ENCODE measurements at places on chromosomes 16 and 17.

DNA sequence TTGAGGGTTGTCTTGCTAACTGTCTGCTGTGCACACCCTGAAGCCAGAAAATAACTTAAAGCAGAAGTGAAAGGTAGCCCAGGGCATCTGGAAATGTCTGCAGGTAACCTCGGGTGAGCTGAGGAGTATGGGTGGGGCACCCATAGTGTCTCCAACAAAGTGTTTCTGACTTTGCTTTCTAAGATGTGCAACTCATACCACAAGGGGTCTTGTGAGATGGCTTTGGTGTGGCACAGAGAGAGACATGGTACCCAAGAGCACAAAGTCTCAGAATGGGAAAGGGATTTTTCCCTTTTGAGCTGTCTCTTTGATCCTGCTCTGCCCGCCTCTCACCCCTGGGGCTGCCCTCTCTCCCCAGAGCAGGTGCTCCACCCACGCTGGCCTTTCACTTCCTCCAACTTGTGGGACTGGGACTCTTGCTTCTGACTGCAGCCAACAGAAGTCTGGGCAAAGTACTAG is 6.9 kb downstream of the CHD9 start:
- no peak for ATAC-seq

DNA sequence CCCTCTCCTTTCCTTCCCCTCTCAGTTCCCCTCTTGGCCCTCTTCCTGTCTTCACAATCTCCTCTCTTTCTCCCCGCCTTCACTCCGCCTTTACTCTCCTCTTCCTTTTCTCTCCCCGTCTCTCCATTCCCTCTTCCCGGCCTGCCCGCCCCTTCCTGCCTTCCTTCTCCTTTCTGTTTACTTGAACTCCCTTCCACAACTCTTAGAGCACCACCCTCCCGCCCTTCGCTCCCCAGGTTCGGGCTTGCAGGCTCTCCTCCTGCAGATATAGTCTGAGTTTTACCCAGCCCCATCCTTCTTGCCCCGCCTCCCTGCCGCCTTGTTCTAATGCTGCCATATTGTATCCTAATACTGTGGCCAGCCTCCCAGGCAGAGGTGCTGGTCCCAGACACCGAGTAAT is 201.5 kb upstream of the N4BP1 start:
- no peak for ATAC-seq

GRCh38 chr16:4306470-4307214 is 9.2 kb upstream of the GLIS2 start:
- ATAC-seq = no peak

DNA sequence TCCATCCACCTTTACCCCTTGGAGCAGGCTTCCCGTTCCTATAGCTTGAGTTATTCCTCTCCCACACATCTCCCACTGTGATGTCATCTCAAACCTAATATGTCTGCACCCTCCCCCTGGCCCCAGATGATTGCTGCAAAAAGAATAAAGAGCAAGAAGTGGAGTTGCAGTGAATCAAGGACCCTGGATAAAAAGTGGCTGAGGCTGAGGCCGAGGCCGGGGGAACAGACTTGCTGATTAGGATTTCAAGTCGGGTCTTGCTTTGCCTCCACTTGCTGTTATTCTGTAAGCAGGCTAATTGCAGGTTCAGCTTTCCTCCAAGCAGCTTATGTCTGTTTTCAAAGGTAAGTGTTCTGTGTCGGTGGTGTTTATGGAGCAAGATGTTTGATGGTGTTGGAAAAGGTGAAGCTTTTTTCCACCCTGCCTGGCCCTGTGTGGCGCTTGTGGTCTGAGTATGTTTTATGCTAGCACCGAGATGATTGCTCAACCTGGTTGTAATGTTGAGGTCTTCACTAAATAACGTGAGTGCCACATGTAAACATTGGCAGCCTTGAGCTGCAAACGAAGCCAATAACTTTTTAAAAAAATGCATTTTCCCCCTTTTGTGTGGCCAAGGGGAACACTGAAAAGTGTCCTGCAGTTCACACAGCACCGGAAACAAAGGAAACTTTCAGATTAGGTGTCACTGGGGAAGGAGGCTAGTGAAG is 15.4 kb downstream of the HS3ST3B1 start:
- no peak for ATAC-seq

GRCh38 chr16:30724641-30725417 is 23.4 kb upstream of the PHKG2 start:
- ATAC-seq = no peak

DNA sequence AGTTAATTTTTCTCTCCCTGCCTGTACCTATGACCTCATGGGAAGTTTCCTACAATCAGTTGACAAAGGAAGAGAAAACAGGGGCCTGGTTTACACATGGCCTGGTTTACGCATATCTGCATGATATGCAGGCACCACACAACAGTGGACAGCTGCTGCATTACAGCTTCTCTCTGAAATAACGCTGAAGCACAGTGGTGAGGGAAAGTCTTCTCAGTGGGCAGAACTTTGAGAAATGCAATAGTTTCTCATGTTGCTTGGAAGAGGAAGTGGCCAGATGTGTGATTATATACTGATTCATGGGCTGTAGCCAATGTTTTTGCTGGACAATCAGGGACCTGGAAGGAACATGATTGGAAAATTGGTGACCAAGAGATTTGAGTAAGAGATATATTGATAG is 324.1 kb upstream of the GOT2 start:
- no peak for ATAC-seq
